ENCODE measurements at places on chromosomes 6 and 20.

GRCh38 chr20:37519508-37520418 is 1.3 kb upstream of the NNAT start:
- DNase-seq, result no peak

GRCh38 chr6:167767715-167768107 is 59.0 kb upstream of the AFDN start:
- no peak for DNase-seq

- no peak for DNase-seq
Observed at GRCh38 chr20:60365882-60366281, 407.7 kb downstream of the CDH26 start.

DNA sequence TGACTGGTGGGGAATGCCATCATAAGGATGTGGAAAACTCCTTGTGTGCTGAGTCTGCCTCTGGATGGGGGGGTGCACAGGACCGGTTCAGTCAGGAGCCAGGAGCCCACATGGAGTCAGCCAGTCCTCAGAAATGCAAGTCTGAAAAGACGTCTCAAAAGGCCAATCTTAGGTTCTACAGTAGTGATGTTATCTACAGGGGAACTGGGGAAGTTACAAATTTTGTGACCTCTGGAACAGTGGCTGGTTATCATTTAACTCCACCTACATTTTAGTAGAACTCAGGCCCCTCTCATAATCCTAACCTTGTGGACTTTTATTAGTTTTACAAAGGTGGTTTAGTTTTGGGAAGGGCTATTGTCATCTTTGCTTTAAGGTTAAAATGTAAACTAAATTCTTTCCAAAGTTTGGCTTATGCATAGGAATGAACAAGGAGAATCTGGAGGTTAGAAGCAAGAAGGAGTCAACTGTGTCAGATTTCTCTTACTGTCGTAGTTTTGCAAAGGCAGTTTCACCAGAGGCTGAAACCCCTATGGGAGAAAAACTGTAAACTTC is 13.7 kb upstream of the TBC1D22B start:
- DNase-seq, result no peak

DNA sequence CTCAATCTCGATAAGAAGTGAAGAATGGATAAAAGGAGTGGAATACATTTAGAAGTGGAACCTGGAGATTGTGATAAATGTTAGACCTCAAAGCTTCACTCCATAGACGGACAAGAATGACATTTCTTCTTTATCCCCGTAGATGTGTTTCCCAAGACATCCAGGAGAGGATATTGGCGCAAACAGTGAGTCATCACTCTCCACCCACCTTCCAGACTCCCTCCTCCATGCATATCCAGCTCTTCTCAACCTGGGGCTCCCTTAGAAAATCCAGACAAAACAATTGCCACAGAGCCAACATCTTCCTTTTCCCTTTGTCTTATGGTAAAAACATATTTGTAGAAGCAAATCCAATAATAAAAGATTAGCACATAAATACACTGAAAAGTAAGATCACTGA is 586.1 kb downstream of the PTPRT start:
- DNase-seq, result no peak

- DNase-seq, result no peak
Observed at GRCh38 chr6:15439410-15440025, 193.6 kb downstream of the JARID2 start.

DNA sequence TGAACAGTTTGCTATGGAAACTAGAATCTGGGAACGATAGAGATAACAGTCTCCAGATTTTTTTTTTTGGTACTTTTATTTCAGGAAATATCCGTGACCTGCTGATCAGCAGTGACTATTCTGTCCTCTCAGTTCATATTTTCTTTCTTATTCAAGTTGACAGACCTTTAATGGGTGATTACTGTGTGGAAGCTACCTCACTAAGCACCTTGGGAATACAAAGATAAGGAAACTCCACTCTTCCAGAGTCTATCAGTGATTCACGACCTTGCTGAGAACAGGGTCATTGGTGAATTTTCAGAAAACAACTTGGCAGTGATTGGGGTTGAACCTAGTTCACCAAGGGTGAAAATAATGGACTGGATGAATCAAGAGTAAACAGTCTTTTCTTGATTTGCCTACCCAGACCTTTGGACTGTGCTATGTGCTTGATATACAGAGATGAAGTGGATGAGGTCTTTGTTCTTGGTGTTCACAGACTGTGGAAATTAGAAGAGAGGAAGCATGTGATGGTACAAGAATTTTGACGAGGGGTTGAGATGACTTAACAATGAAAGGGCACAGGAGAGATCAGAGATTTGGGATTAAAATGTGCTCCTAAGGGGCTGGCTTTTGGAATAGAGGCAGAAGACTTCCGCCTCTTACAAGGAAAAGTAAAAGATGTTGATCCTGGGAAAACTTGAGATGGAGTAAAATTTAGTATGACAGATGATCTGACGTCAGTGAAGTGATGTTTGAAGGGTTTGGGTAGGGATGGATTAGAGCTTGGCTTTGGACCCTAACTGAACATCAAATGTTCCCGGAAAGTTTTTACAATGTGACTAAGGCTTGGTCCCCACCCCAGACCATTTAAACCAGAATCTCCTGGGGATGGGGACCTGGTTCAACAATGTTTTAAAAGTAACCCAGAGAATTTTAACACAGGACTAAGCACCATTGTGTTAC is 1.2 kb downstream of the KAT14 start:
- no peak for DNase-seq

GRCh38 chr6:55937951-55938690 is 62.7 kb upstream of the BMP5 start:
- no peak for DNase-seq

- no peak for DNase-seq
Observed at GRCh38 chr20:48364688-48365421, 462.9 kb downstream of the PREX1 start.

GRCh38 chr6:15399641-15400470 is 154.0 kb downstream of the JARID2 start:
- DNase-seq, result no peak

- no peak for DNase-seq
Observed at GRCh38 chr20:41131594-41132387, 5.6 kb upstream of the PLCG1 start.

- DNase-seq, result no peak
Observed at GRCh38 chr6:45495429-45496084, 117.8 kb upstream of the SUPT3H start.

- DNase-seq, result no peak
Observed at GRCh38 chr6:137202078-137202477, 17.1 kb downstream of the IFNGR1 start.

- no peak for DNase-seq
Observed at GRCh38 chr20:20085812-20086211, 33.5 kb downstream of the CFAP61 start.

GRCh38 chr6:49052901-49053300 is 410.2 kb downstream of the MMUT start:
- DNase-seq, result no peak

Data from stimulated activated CD4-positive, alpha-beta T cell treated with anti-CD3 and anti-CD28 coated beads, Interleukin-12 subunit alpha, Interleukin-12 subunit beta, amount 100 ng/mL, for 4 hours (primary cell).